ENCODE measurements at places on chromosomes 5 and 9.

- no peak for DNase-seq
Observed at GRCh38 chr9:125604196-125604595, 102.8 kb downstream of the MAPKAP1 start.

DNA sequence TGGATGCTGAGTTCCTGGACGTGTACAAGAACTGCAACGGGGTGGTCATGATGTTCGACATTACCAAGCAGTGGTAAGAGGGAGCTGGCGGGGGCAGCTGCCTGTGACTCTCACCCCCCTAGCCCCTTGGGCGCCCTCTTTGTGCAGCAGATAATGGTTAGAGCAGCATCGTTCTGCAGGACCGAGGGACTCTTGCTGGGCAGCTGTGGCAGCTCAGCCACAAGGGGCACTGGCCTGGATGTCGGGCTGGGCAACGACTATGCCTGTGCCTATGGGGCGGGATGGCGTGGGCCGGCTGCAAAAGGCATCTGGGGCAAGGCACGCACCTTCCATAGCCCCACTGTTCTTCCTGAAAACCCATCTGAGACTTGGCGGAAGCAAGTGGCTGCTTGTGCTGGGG, 12.9 kb upstream of the AJM1 start:
- no peak for DNase-seq

GRCh38 chr9:34638138-34638445, 505 bp upstream of the SIGMAR1 start:
- DNase-seq: no peak

- DNase-seq: no peak
Observed at GRCh38 chr9:111945216-111945615, 48.6 kb downstream of the UGCG start.

GRCh38 chr5:1152156-1152555, 40.3 kb upstream of the SLC12A7 start:
- no peak for DNase-seq

- DNase-seq: no peak
Observed at GRCh38 chr5:149904977-149905376, 39.6 kb downstream of the PDE6A start.

DNA sequence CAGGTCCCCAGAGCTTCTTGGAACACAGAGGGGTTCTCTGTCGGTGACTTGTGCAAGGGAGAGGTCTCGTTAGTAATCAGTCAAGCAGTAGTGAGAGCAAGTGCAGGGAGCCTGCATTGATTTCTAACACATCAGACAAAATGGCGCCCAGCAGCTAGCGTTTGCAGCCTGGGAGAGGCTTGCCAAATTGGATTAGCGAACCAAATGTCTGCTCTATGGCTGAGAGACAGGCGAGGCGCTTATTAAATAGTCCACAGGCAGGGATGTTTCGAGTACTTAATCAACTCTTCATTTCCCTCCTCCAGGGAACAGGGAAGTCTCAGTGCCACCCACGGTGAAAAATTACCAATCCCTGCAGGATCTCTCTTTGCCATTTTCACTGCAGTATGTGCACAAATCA, 131.4 kb upstream of the SHB start:
- no peak for DNase-seq

DNA sequence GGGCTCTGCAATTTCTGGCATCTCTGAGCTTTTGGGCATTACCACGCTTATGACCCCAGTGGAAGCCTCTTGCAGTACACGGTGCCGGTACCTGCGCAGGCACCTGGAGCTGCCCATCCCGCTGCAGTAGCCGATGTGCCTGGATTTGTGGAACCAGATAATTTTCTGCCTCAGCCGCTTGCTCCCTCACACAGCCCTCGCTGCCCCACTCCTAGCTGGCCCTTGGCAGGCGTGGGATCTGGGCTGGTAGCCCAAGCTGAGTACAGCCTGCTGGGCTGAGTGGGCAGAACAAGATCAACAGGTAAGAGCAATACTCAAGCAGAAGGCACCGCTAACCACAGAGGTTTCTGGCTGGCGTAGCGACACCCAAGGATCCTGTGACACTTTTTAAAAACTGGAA, 1808.8 kb upstream of the ACO1 start:
- DNase-seq: no peak

DNA sequence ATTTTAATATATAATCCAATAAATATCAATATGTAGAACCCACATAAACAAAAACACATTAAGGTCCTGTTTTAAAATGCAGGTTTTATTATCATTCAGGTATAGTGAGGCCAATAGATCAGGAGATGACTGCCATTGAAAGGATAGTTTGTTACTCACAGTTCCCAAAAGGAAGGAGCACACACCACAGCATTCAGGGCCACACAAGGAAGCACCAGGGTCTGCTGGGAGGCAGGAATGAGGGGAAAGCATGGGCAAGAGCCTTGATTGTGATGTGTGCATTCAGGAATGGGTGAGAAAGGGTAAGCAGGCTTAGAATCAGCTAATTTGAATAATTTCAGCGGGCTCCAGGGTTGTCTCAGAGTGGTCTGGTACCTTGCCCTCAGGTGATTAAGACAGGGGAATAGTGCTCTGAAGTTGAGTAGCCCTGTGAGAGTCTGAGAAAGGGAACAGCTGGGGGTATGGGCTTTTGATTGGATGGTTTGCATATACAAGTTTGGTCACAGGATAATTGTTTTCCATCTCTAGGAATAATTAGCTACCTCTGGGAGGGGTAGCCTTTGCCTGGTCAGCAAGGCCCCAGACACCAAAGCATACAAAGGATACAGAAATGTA, 19.8 kb upstream of the OTULIN start:
- no peak for DNase-seq

GRCh38 chr9:113851873-113852272, 24.2 kb upstream of the ZNF618 start:
- DNase-seq: no peak

DNA sequence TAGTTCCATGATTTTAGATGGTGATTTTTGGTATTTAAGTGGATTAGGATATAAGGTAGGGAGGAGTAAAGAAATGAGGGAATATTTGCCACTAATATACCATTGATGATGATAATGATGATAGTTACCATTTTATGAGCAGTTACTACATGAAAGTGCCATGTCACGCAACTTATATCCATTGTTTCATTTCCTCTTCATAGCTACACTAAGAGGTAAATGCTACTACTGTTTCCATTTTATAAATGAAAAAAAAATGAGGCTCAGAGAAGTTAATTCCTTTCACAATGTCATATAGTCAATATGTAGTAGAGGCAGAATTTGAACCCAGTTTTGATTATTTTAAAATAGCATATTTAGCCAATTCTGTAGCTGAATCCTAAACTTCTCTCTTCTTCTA, 112.2 kb upstream of the ADRA1B start:
- DNase-seq: no peak

DNA sequence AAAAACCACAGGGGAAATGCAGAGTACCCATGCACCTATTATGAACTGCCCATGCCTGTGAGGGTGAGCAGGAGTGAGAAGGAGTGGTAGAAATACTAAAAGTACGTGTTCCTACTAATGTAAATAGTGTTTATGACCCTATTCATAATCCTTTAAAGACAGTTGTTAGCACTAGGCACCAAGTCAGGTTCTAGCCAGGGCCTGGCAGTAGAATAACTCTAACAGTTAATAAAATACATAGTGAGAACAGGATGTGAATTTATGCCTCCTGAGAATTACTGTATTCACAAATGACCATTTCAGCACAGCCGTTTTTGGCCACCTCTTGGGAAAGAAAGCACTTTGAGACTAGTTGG, 103.2 kb upstream of the TARS1 start:
- DNase-seq: no peak

DNA sequence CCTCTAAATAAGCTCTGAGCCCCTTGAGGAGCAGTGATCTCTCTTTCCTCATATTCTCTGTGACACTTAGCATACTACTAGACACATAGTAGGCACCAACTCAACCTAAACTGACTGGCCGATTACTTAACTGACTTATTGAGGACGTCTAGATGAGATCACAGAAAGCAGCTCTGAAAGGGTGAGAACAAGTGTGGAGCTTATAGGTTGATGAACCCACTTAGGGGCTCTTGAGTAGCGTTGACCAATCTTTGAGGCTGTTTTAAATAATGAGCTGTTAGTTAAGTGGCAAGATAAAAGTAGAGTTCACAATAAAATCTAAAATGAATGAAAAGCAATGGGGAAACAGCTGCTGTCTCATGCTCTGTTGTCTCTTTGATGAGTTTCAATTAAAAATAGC, 124.7 kb upstream of the TNPO1 start:
- no peak for DNase-seq

GRCh38 chr5:53434541-53434940, 45.9 kb upstream of the FST start:
- no peak for DNase-seq

GRCh38 chr5:133049726-133050048, 2.1 kb upstream of the HSPA4 start:
- DNase-seq: no peak

GRCh38 chr9:97570899-97571298, 62.3 kb downstream of the TSTD2 start:
- no peak for DNase-seq

DNA sequence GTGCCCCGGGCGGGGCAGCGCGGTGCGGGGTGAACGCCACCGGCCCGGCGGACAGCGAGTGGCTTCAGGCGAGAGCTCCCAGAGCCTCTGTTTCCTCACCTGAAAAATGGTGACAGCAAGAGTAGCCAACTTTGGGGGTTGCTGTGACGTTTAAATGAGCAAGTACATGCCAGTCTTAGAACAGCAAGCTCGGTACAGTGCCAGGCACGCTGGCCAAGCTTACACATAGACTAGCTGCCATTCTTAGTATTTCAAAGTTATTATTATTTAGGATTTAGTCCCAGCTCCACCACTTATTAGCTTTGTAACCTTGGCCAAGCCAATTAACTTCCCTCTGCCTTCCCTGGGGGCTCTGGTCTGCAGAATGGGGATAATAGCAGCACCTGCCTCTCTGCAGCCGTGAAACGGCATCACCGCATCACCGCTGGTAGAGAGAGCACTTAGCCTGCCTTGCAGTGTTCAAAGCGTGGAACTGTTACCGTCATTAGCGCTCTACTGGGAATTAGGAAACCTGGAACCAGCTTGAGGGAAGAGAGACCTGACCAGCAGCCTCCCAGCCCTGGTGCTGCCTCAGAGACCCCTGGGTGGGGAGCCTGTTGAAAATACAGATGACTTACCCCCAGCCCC, at the start of gene C9orf50:
Gene C9orf50 (minus strand): TSS at position 433 of the 627 bp plus-strand sequence. CDS start 527 bp downstream, outside the sequence.
- DNase-seq: no peak

DNA sequence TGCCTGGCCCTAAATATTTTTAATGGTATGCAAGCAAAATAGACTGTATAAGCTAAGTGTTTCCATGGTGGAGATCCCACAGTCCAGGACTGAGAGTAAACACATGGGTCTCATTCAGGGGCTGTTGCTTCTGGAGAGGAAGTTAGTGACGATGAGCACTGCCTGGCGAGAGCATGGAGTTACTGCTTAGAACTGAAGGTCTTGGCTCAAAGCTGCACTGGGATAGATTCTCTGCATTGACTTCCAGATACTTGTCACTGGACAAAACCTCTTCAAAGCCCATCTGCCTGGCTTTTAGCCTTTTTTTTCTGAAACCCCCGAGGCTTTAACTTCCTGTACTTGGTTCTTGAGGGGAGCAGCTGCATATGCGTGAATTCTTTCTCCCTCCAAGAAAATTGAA, 39.2 kb downstream of the GPR107 start:
- no peak for DNase-seq

DNA sequence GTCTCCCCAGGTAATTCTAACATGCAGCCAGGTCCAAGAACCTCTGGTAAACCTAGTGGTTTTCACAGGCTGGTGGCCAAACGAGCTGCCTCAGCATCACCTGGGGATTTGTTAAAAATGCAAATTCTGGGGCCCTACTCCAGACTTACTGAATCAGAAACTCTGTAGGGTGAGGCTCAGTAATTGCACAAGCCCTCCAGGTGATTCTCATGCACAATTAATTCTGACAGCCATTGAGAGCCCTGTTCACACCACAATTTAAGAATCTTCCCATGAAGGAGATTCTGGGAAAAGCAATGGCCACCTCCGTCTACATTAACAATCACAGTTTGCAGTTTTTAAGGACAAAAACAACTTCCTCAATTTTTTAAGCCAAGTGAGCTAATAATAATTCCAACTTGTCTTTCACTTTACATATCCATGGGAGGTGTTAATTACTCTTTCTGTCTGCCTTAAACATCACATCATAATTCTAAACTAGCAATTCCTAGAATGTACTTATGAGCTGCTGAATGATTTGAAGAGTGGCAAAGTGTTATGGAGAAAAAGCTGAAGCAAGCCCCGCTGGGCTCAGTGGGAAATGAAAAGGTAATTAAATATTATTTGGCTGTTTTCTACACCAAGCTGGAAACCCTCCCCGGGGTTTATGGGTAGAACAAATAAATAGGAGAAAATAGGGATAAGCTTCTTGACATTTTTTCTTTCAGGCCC, 70.0 kb downstream of the GLDC start:
- no peak for DNase-seq

GRCh38 chr9:121474231-121474947, 25.3 kb downstream of the GGTA1 start:
- no peak for DNase-seq

DNA sequence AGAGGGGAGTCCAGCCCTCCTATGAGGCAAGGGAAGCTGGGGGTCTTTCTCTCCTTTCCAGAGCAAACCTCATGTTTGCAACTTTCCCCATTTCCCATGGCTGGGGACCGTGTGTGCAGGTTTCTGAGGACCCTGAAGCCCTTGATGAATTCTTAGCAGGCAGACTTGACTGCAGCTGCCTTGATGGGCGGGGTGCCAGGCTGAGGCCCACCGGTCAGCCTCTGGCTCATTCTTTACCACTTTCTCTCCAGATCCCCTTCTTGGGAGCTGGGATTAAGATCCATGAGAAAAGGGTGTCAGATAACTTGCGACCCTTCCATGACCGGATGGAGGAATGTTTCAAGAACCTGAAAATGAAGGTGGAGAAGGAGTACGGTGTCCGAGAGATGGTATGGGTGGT, 30.0 kb upstream of the FOXI1 start:
- no peak for DNase-seq

GRCh38 chr5:22643356-22643755, 209.8 kb downstream of the CDH12 start:
- DNase-seq: no peak

DNA sequence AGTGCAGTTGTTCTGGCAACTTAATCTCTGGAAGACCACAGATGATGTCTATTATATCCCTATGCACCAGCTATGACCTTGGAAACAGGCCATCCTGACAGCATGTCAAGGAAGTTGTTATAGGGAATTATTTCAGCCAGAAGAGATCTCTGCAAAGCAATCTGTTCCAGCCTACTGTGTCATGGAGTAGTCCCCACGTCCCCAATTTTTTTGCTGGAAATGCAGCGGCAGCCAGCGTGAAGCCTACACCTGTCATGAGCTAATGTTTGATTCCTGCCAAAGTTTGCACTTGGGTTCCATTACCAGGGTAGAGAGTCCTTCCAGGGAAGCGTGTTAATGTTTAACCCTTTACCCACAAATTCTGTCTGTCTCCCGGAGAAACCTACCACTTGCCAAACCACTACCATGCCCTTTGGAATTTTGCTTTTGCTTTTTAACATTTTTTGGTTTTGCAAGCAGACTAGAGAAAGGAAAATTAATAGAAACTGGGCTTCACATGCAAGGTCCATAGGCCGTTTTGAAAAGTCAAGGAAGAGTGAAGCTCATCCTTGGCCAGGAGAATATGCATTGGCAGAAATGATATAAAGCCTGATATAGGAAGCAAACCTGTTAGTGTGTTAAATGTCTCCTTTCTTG, 174.9 kb upstream of the SPRY4 start:
- DNase-seq: peak; percentile 60

Measured in astrocyte of the cerebellum (primary cell).